ENCODE measurements at places on chromosomes 2 and 18.

GRCh38 chr2:234500394-234501006 lies 3.6 kb upstream of the ARL4C start:
- DNase-seq = peak; percentile 90

- no peak for DNase-seq
These were observed 17.7 kb downstream of the ST6GAL2 start for GRCh38 chr2:106868275-106868674.

DNA sequence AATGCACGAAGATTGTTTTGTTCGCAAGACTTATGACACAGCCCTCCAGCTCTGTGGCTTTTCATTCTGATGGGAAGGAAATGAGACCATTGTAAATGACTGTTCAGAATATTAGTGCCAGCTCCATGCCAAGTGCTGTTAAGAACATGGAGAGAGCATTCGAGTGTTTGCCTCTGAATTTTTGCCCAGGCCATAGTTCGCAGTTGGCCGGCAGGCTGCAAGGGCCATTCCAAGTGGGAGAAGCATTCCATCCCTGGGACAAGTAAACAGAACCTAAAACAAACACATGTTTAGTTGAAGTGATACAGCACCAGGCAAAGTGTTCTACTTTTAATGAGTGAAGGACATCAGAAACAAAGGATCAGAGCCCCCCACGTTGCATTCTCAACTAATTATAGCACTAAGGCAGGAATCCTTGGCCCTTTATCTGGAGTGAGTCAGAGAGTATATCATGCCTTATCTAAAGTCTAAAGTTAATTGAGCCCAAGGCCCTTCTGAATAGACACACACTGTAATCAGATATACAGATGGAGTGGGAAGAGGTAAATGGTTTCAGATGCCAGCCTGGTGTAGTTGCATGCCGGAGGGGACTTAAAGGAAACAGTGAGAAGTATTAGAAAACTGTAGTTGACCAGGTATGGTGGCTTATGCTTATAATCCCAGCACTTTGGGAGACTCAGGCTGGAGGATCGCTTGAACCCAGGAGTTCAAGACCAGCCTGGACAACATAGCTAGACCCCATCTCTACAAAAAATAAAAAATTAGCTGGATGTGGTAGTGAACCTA lies 53.3 kb downstream of the NEDD4L start:
- no peak for DNase-seq

DNA sequence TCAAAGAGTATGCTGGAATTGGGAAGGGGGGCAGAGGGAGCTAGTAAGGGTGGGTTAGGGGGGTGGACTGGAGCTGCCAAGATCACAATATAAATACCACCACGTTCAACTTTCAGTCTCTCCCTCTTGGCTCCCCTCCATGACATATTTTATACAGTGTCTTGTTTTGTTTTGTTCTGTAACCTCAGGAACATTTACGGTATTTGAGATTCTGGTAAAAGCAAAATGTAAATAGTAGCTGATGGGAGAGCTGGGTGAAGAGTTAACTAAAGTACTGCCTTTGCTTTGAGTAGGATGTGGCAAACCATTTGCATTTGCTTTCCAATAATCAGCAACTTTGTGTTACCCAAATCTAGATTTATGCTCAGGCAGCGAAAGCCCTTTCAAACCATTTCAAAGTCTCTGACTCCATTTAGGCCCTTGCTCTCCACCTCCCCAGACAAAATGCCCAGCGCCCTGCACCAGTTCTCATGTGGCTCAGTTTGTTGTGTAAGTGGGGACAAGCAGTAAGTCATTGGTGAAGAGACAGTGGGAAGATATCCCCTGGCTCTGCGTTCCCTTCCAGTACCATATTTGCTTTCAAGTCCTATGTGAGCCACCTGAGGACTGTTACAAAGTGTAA lies 17.4 kb downstream of the IRS1 start:
- no peak for DNase-seq

DNA sequence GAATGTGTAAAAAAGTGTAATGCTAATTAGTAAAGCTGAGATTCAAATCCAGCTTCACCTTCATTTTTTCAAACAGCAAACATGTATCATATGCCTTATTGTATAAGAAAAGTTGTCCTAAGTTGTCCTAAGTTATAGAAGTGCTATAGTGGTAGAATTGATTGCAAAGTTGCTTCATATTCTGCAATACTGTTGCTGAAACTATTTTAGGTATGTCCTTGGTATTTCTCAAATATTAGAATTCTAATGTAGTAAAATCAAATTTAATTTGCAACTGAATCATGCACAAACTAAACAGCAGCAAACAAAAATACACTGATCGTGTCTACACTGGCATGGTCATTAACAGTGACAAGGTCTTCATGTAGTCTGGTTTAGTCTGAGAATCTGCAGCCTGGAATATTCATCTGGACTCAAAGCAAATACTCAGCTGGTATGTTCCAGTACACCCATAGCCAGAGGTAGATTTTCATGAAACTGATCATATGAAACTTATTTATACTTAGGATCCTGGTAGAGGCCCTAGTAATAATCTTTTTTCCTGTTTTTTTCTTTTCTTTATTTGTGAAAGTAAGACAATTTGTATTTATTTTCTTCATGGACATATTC lies 555.6 kb upstream of the ZEB2 start:
- DNase-seq = no peak

GRCh38 chr18:62368100-62368499 lies 43.0 kb downstream of the TNFRSF11A start:
- DNase-seq = no peak

- no peak for DNase-seq
These were observed 51.2 kb downstream of the MYO3B start for GRCh38 chr2:170229125-170229524.

DNA sequence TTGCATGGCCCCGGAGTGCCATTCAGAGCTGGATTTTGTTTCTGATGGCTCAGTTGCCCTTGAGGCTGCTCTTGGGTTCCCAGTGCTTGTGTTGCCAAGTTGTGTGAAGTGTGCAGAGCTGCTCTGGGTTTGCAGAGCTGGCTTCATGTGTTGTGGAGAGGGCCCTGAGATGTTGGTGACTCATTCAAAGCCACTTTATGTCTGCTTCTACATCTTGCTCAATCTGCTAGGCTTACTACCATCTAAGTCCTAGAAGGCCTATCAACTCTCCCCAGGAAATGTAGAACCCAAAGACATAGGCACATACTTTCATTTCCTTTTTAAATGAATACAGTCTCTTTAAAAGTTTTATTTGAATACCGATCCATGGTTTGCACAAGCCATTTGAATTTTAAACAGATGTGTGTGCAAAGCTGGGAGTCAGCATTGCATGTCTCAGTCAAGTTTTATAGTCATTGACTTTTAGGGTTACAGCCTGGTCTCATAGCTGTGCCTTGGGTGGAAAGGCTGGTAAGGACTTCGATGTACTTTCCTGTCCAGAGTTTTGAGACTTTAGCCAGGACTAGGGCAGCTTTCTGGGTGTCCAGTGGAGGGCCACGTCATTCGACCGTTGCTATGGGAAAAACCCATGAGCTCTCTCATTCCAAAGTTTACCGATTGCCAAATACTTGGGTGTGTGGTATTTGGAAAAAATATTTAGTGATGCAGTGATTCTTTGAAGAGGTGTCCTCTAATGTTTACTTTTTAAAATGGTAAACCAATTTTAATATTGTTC lies 105.0 kb downstream of the LTBP1 start:
- DNase-seq = no peak
